Cardiac fibroblast (primary cell): ENCODE measurements at places on chromosomes 13 and 19.
A peak's percentile ranks its signal among the peaks of the same experiment; 100 is the strongest.

GRCh38 chr13:81393110-81393509 is 1052.2 kb upstream of the SPRY2 start:
- DNase-seq, result no peak

- DNase-seq, result peak; percentile 81
Observed at GRCh38 chr19:44512326-44513298, 12.3 kb upstream of the ZNF180 start.

- DNase-seq, result no peak
Observed at GRCh38 chr13:48772908-48773307, 119.2 kb downstream of the CYSLTR2 start.

GRCh38 chr13:33636955-33637670 is 180.8 kb upstream of the RFC3 start:
- DNase-seq, result no peak

- no peak for DNase-seq
Observed at GRCh38 chr19:35509018-35509652, 4.3 kb downstream of the DMKN start.

GRCh38 chr13:23963184-23963931 is 66.1 kb upstream of the C1QTNF9B start:
- no peak for DNase-seq

- DNase-seq, result no peak
Observed at GRCh38 chr19:45347570-45348366, 7.2 kb downstream of the KLC3 start.

GRCh38 chr19:48654299-48655059 is 8.5 kb upstream of the CA11 start:
- DNase-seq, result no peak

DNA sequence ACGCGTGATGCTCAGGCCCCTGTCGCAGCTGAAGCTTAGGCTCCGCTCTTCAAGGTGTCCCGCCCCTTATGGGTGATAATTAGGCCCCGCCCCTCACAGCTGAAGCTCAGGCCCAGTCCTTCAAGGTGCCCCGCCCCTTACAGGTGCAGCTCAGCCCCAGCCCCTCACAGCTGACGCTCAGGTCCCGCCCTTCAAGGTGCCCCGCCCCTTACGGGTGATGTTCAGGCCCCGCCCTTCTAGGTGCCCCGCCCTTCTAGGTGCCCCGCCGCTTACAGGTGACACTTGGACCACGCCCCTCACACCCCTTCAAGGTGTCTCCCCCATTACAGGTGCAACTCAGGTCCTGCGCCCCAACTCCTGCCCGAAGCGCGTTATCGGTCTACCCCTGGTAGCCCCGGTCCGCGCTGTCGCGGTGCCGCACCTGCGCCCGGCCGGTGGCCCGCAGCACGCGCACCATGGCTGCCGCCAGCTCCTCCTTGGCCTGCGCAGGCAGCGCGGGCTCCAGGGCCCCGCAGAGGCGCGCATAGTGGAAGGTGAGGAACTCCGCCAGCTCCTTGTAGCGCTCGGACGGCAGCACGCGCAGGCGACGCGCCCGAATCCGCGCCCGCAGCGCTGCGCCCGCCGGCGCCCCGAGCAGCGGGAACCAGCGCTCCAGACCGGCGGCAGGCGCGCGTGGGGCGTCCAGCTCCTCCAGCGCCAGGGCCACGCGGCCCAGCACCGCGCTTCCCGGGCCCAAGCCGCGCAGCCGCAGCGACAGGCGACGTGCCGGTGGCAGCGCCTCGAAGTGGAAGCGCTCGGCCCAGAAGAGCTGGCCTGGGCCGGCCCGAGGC is 7.3 kb downstream of the RASAL3 start:
- DNase-seq, result no peak

- DNase-seq, result peak; percentile 66
Observed at GRCh38 chr19:54478677-54479266, 5.7 kb upstream of the CDC42EP5 start.

GRCh38 chr13:101116826-101117225 is 299.5 kb downstream of the NALCN start:
- no peak for DNase-seq

DNA sequence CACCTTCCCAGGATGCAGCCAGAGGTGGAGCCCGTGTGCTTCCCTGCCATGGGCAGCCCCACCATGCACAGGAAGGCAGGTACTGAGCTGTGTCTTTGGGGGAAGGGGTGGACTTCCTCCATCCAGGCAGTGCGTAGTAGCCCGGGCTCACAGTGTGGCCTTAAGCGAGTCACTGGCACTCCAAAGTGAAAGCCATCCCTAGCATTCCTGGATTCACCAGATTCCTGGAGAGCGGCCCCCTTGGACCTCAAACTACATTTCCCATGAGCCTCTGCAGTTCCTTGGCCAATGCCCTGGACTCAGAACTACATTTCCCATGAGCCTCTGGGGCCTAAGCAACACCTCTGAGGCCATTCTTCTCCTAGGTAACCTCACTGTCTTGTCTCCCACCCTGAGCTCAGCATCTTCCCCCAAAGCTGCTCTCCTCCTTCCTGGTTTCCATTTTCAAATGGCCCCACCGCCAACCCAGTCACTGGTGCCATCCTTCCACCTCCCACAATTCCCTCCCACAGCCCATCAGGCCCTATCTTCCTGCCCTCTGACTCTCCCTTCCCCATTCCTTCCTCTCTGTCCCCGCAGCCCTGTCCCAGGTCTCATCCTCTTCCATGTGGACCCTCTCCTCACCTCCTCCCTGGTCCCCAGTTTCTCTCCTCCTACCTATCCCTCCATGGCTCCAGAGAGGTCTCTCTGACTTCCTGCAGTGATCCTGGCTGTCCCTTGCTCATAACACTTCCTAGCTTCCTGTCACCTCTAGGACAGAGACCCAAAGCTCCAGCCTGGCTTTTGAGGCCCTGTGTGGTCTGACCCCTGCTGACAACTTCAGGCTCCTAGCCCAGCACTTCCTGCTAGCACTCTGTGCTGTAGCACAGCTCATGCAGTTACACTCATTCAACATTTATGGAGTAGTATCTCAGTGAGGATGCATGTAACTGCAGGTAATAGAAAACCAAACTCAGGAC is at the start of gene C19orf81:
C19orf81 (plus strand) TSS at position 13 of the 959 bp plus-strand sequence; CDS start at position 13, 0 bp downstream.
- peak; percentile 23 for DNase-seq

- no peak for DNase-seq
Observed at GRCh38 chr13:30009411-30009810, 159.0 kb upstream of the UBL3 start.

DNA sequence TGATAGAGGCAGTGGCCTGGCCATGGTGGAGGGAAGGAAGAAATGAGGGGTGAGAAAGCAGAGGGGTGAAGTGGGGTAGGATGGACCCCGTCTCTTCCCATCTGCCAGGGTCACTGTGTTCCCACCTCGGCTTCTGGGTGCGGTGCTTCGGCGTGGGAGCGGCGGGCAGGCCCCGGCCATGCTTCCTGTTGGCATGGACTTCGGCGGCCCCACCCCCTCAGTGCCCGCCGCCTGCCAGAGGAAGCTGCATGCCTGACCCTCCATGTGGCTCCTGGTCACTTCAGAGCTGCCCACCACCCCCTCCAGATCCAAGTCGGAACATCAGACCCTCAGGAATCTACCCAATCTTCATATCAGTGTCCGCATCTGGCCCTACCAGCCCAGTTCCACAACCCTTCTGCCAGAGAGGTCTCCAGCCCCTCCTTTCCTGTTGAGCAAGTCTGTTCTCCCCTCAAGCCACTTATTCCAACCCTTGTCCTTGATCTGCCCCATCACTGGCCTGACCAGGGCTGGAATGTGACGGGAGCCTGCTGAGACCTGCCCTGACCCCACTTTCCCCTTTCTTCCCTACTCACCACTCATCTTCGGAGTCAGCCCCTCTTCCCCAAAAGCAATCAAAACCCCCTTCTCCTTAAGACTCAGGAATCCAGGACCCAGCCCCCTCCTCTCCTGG is 1.5 kb downstream of the KCNN4 start:
- DNase-seq, result no peak

GRCh38 chr13:36696410-36697010 is 22.7 kb downstream of the SERTM1 start:
- DNase-seq, result no peak

DNA sequence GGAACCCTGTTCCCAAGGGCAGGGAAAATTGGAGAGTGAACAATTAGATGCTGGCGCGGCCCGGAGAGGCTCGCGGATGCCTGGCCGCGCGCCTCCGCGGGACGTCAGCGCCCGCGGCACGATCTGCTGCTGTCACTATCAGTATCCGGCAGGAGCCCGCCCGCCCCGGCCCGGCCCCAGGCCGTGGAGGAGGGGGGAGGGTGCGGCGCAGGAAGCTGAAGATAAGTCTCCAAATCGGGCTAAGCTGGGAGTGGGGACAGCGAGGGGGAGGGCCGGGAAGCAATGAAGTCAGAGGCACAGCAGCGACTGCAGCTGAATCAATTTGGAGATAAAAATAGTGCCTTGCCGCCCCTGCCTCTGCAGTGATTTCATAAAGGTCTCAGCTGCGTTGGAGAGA is 441.5 kb upstream of the KLF12 start:
- peak; percentile 67 for DNase-seq

GRCh38 chr13:28324181-28324789 is 170.6 kb downstream of the FLT1 start:
- DNase-seq, result peak; percentile 80

DNA sequence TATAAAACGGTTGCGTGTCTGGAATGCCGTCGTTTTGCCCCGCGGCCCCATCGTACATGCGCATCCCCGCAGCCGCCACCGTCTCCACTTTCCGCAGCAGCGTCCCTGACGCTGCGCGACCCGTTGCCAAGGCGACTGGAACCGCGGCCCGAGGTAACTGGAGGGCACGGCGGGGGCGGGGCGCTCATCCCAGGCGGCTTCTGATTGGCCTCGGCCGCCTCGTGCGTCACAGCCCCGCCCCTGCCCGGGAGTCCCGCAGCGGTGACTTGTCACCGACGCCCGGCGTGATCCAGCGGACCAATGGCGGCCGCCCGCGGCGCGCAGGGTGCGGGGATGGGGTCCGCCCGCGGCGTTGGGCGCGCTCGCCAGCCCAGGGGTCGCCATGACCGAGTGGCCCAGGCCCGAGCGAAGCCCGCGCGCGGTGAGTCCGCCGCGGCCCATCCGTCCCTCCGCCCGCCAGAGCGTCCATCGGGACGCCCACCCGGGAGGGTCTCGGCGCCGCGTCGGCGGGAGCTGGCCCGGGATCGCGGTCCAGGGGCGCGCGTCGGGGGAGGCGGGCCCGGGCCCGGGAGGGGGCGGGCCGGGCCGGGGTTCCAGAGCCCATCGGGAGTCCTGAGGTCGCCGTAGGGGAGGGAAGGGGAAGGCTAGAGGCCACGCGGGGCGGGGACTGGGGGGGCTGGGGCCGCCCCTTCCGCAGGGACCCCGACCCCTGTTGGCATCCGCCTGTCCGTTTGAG is at the start of gene ZSCAN1:
ZSCAN1 (plus strand) TSS at position 285 of the 736 bp plus-strand sequence. CDS start 3,812 bp downstream, outside the sequence.
- DNase-seq, result peak; percentile 73

DNA sequence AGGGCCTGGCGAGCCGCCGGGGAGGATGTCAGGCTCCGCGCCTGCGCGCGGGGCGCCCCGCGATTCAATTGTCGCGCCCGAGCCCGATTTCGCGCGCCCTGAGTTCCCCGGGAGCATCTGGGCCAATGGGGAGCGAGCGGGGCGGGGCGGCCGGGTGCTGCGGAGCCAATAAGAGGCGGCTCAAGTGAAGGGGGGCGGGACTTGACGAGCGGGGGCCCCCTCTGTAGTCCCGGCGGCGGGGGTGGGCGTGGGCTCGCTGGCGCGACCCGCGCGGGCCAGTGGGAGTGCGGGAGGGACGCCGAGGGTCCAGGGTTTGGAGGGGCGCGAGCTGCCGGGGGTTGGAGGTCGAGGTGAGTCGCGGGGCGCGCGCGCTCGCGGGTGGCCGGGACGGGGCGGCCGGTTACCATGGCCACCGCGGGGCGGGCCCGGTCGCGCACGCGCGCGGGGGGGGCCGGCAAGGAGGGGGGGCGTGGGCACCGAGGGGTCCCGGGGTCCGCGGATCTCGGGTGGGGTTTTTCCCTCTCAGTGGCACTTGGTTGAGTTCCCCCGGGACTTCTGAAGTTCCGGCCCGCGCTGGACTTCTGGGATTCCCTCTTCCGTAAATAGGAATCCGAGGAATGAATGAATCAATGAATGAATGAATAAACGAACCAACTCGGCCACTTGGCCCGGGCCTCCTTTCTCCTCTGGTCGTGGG is 744 bp downstream of the UHRF1 start:
- peak; percentile 90 for DNase-seq

GRCh38 chr13:107447591-107447990 is 767.7 kb downstream of the LIG4 start:
- DNase-seq, result no peak
